ENCODE measurements at places on chromosomes 16 and 17.

DNA sequence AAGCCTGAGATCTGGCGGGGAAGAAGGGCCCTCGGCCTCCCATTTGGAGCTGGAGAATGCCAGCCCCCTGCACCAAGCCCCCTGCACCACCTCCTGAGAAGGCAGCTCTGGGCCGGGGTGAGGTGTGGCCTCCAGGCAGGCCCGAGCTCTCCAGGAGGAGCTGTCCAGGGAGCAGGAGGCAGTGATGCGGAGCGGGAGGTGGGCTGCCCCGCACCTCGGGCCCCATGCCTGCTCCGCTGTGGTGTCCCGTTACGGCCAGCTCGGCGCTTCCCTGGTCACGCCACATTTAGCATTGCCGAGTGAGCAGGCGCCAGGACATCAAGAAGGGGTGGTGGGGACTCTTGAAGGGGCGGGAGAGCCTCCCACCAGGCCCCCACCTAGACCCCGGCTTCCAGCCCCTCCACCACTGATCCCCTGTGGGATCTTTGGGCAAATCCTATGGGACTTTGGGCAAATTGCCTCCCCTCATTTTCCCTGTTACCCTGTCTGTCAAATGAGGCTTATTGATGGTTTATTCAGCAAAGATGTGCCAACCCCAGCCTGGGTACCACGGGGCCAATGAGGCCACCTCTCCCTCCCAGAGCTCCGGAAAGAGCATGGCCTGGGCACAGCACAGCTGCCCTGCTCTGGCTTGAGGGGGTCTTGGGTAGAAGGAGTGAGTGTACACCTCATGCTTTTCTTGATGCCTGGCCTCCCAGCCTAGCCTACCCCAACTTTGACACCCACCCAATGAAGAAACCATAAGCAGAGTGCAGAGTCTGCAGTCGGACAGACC lies 15.3 kb downstream of the FOXN1 start:
- DNase-seq, result no peak

- peak; percentile 33 for DNase-seq
Measured at GRCh38 chr16:18931756-18932155, 5.5 kb upstream of the SMG1 start.

GRCh38 chr16:69537706-69538080 lies 28.1 kb upstream of the NFAT5 start:
- DNase-seq, result no peak

- no peak for DNase-seq
Measured at GRCh38 chr17:40023590-40024292, 8.5 kb downstream of the CSF3 start.

GRCh38 chr16:83674931-83675535 lies 132.7 kb upstream of the HSBP1 start:
- no peak for DNase-seq

DNA sequence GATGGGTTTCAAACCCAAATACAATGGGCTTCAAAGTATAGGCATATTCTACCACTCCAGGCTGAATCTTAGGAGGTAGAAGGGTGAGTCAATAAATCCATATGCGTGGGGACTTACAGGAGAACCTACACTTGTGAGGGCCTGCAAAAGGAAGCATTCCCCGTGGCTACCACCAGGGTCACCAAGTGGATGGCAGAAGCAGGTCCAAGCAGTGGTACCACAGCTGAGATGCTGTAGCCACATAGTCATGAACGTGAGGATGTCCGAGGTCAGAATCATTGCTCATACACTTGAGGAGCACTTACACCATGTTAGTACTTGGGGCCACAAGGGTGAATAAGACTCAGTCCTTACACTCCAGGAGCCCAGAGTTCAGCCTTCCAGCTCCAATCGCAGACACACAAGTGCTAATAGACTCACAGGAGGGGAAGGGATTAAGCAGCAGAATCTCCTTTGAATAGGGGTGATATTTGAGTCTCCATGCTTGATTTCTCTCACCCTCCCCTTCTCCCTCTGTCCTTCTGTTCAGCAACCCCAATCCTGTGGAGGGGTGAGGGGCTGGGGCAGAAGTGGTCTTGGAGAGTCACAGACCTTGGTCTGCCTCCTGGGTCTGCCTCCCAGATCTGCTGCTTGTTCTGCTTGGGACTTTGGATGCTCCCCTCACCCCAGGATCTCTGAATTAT lies 42.5 kb upstream of the ASIC2 start:
- DNase-seq, result no peak

DNA sequence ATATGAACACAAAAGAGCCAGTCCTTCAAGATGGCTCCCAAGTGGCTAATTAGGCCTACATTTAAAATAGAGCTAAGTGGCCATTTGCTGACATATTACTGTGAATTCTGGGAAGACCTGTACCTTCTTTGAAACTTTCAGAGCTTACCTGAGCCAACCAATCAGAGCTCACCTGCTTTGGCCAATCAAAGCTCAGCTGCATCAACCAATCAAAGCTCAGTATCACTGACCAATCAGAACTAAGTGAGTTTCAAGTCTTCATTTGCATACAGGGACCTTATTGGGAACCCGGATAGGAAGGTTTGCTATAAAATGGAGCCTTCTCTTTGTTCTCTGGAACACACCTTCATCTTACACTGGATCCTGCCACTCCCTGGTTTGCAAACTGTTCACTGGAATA lies 63.7 kb downstream of the FOXL1 start:
- no peak for DNase-seq

DNA sequence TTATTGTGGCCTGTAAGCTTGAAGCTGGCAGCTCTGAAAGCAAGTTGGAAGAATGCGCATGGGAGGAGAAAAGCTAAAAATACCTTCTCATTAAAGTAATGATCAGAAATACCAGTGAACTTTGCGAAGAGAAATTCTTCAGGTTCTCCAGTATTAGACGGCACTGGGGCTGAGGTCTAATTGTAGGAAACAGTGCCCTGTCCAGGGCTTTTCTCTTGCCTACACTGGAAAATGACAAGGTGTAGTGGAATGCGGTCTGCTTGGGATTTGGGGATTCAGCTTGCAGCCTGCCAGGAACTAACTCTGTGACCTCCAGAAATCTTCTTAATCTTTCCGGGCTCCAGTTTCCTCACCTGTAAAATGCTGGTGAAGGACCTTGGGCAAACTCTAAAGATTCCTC lies 53.3 kb upstream of the KCNJ16 start:
- no peak for DNase-seq

GRCh38 chr17:79984045-79984840 lies 51.4 kb downstream of the TBC1D16 start:
- DNase-seq, result no peak

DNA sequence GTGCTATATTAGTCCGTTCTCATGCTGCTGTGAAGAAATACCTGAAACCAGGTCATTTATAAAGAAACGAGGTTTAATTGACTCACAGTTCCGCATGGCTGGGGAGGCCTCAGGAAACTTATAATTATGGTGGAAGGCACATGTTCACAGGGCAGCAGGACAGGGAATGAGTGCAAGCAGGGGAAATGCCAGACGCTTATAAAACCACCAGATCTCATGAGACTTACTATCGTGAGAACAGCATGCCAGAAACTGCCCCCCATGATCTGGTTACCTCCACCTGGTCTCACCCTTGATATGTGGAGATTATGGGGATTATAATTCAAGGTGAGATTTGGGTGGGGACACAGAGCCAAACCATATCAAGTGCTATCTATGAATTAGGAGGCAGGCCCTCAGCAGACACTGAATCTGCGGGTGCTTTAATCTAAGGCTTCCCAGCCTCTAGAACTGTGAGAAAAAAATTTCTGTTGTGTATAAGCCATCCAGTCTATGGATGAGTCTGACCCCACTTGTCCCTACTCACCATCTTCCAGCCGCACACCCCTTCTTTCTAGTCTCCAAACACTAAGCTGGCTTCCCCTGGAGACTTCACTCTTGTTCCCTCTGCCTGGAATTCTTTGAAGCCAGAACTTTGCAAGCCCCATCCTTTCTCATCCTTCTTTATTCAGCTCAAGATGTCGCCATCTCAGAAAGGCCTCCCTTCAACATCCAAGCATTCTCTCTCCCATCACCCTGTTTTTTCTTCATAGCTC lies 772 bp upstream of the NUP93 start:
- no peak for DNase-seq

DNA sequence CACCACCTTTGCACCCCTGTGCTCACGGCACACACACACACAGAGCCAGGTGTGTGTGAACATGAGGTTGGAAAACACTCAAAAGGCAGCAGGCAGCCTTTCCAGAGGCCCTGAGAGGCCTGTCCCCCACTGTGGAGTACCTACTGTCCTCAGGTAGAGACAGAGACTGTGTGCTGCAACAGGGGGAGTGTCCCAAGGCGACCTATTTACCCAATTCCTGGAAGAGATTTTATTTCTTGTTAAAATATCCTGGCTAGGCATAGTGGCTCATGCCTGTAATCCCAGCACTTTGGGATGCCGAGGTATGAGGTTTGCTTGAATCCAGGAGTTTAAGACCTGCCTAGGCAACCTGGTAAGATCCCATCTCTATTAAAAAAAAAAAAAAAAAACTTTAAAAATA lies 108.5 kb downstream of the COPRS start:
- DNase-seq, result no peak

DNA sequence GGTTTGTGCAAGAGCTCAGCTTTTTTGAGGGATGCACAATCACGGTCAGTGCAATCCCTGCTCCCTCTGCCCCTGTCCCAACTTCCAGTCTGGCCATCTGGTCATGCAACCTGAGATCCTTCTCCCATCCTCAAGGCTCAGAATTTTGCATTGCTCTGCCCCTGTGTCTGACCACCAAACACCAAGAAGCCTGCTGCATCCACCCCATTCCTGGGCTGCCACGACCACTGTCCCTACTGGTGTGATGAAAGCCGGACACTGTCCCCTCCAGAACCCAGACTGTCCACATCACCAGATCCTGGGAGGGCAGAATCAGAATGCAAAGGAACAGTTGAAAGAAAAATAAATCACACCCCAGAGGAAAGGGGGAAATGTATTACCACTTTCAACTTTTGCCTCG lies 231.0 kb downstream of the C16orf78 start:
- DNase-seq, result no peak

DNA sequence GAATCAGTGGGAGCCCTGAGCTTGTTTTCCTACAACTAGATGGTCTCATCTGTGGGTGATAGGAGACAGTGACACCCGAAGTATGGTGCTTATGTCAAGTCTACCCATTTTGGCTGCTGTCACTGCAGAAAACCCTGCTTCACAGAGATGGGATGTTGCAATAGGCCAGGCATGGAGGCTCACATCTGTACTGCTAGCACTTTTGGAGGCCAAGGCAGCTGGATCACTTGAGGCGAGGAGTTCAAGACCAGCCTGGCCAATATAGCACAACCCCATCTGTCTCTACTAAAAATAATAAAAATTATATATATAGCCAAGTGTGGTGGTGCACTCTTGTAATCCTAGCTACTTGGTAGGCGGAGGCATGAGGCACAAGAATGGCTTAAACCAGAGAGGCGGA lies 2.3 kb upstream of the HERPUD1 start:
- DNase-seq, result no peak

DNA sequence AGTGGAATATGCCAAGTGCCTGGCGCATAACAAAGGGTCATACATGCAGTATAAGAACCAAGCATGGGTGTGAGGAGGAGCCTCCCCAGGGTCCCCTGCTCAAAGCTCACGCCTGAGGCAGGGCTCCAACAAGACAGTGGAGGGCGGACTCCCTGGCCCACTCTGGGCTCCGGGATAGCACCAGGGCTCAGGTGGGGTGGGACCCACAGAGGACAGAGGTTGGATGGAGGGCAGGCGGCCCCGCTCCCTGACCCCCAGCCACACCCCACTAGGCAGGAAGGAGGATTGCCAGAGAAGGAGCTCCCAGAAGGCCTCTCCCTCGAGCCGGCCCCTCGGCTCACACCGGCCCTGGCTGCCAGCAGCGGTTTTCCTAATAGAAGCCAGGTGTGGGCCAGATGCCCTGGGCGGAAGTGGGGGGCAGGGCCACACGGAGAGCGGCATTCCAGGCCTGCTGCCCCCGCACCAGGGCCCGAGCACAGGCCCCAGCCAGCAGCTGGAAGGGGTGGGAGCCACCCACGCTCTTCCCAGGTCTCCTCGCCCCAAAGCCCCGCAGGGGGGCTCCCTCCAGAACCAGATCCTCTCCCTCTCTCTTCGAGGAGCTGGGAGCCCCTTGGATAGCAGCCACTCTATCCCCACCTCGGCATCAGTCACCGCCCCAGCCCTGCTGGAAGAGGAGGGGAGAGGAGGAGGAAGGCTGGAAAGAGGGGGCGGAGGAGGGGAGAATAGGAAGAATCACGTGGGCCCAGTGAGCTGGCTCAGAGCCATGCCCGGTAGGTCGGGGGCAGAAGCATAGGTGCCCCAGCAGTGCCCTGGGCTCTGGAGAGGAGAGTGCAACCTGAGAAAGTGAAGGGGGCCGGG lies 21.0 kb downstream of the VASN start:
- no peak for DNase-seq

GRCh38 chr17:6473128-6473767 lies 29.0 kb downstream of the PIMREG start:
- peak; percentile 91 for DNase-seq

- no peak for DNase-seq
Measured at GRCh38 chr17:73327676-73328075, 15.9 kb upstream of the CDC42EP4 start.

- no peak for DNase-seq
Measured at GRCh38 chr17:66637491-66637890, 197.4 kb upstream of the CACNG5 start.

DNA sequence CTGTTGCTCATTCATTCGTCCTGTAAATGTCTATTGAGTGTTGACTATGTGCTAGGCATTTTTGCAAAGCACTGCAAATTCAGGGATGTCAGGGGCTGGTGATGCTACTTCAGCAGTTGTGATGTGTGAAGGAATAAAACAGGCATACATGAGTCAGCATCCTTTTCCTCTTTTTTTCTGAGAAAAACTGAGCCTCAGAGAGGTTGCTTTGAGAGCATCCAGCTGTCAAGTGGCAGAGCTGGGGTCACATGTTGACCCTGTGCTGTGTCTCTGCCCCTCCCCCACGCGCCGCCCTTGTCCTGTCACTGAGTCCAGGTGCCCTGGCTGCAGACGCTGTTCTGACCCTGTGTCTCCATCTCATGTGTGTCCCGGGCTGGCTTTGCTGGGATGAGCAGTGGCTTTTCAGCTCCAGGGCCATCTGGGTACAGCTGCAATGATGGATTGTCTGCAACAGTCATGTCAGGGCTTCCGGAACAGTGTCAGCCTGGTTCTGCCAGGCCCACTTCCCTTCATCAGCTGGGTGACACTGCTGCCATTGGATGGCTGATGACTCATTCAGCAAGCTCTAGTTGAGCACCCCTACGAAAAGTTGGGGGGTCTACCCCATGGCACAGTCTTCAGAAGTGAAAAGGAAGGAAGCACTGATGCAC lies 14.9 kb downstream of the SEC14L5 start:
- DNase-seq, result no peak

- DNase-seq, result no peak
Measured at GRCh38 chr17:39894681-39895376, 23.6 kb downstream of the GSDMB start.

- DNase-seq, result no peak
Measured at GRCh38 chr17:43595466-43595865, 49.3 kb upstream of the ETV4 start.

GRCh38 chr16:57639172-57639887 lies 10.9 kb downstream of the ADGRG1 start:
- DNase-seq, result no peak

Measured in GM13976 (cell line).